Non-pigmented ciliary epithelial cell (primary cell): ENCODE measurements at places on chromosomes 5 and 9.

- DNase-seq: peak; percentile 11
Observed at GRCh38 chr9:101028346-101029314, at the start of gene PLPPR1. PLPPR1 (plus strand) TSS chr9:101028727.

GRCh38 chr9:115794921-115795475, 358.6 kb upstream of the PAPPA start:
- no peak for DNase-seq

DNA sequence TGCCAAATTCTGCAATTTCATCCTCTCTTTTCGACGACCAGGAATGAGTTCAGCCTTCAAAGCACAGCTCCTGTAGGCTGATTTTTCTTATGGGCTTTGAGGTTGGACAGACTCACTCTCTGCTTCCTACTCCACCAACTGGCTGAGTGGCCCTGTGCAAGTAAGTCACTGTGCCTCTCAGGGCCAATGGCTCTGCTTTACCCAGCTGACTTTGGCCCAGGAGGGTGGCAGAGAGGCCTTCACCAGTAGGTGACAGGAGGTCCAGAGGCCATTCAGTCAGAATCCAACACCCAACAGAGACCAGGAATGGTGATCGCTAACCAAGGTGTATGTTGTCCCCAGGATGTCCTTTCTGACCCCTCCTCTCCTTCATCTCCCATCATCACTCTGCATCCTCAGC, 49.5 kb upstream of the ALDH1B1 start:
- no peak for DNase-seq

- no peak for DNase-seq
Observed at GRCh38 chr5:141343242-141343952, at the start of gene PCDHGA3. PCDHGA3 (plus strand) TSS chr5:141343829; CDS start chr5:141344034, 205 bp downstream.

- no peak for DNase-seq
Observed at GRCh38 chr9:99336005-99336404, 113.9 kb downstream of the SEC61B start.

DNA sequence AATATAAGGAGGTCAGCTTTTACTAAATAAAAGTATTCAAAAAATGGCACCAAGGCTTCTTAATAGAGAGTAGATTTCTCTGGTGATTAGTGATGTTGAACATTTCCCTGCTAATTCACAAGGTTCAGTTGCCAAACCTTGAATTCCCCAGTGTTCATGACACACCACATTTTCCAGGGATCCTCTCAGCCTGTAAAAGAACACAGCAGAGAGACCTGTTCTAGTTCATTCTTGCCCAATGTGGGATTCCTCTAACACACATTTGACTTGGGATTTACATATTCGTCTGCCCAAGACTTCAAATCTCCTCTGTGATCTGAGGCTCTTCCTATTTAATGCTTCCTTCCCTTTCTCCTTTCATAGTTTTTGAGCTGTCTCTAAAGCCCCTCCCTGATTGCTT, 273.2 kb upstream of the CDH9 start:
- no peak for DNase-seq

DNA sequence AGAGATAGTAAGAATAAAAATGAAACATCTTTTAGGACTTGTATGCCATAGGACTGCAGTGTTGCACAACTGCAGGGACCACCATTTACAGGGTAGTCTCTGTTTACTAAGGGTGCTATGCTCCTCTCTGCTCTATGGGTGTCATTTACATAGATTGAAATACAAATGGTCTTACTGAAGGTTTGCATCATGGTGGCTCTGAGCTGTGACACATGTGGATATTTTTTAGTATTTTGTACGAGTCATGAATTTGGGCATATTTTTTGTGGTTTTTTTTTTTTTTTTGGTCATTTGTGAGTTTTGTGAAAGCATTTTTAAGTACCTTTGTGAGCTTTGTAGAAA, 47.4 kb downstream of the CSNK1G3 start:
- no peak for DNase-seq

DNA sequence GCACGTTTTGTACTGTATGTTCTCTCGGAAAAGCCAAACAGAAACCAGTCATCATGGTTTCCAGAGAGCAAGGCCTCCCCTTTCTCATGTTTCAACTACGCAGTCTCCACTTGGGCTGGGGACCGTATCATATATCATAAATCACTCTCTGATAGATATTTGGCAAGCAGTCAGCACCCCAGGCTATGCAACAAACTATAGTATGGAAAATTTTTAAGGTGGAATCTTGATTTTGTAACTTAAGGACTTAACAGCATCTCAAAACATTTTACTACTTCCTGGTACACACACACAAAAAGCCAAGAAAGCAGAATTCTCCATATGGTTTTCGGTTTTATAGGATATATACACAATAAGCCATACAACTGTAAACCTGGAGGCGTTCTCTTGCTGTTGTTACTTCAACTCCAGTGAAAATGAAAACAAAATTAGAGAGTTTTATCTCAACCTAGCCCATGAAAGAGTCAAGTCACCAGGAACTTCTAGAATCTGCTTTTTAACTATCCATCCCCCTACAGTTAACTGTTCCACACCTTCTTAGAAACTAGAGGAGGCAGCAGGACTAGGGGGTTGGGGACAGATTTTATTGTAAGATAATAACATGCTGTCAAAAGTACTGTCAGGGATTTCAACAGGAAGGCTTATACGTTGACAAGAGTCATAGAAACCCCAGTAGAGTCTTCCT, 283.4 kb downstream of the NFIB start:
- no peak for DNase-seq

DNA sequence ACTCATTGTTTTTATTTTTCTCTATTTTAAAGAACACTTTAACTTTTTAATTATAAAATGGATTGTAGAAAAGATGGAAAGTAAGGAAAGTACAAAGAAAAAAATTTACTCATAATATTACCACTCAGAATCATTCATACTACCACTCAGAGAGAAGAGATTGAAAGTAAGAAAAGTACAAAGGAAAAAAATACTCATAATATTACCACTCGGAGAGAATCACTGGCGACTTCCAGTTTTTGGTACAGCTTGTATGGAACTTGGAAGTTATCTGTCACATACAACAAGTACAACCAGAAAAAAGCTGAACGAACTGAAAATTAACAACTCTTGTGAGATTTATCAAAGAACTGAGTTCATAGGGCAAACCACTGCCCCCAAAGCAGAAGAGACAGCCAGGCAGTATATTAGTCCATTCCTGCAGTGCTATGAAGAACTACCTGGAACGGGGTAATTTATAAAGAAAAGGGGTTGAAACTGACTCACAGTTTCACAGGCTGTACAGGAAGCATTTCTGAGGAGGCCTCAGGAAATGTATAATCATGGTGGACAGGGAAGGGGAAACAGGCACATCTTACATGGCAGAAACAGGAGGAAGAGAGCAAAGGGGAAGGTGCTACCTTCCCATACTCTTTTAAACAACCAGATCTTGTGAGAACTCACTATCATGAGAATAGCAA, 183.9 kb downstream of the SMARCA2 start:
- no peak for DNase-seq

- no peak for DNase-seq
Observed at GRCh38 chr9:130938652-130939404, at the start of gene FIBCD1. FIBCD1 (minus strand) TSS chr9:130939247; CDS start chr9:130938607, 640 bp downstream.

DNA sequence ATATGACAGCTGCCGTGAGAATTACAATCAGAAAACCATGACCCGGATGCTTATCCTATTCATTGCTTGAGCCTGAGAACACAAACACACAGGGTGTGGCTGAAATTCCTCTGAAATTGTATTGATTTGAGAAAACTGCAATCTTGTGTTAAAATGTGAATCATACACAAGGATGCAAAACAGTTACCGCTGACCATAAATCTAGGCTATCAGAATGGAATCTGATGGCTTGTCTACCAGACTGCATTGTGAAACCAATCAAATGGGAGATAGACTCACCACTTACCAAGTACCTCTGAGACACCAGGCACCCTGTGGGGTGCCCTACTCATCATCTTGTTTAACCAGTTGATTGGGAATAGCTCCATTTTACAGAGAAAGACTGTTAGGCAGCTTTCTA, 188.7 kb upstream of the MSX2 start:
- DNase-seq: peak; percentile 41

DNA sequence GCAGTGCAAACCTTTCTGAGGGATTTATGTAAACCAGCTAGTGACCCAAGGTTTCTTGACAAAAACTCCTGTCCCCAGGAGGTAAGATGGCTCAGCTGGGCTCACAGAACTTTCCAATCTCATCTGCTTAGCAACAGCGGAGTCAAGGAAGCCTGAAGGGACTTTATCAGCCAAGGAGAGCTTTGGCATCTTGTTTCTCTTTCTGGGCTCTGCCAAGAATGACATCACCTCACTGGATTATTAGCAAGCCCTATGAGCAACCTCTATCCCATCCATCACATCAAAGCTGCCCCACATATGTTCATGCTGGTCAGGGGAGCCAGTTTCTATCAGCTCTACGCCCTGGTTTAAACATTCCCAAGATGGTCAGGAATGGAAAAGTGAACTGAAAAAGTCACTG, 461.3 kb downstream of the ENC1 start:
- peak; percentile 76 for DNase-seq

GRCh38 chr9:24625097-24625496, 79.4 kb upstream of the IZUMO3 start:
- DNase-seq: no peak

- DNase-seq: no peak
Observed at GRCh38 chr9:28135549-28135948, 562.3 kb upstream of the C9orf72 start.

- DNase-seq: no peak
Observed at GRCh38 chr5:105544300-105544699, 1981.7 kb upstream of the NUDT12 start.

DNA sequence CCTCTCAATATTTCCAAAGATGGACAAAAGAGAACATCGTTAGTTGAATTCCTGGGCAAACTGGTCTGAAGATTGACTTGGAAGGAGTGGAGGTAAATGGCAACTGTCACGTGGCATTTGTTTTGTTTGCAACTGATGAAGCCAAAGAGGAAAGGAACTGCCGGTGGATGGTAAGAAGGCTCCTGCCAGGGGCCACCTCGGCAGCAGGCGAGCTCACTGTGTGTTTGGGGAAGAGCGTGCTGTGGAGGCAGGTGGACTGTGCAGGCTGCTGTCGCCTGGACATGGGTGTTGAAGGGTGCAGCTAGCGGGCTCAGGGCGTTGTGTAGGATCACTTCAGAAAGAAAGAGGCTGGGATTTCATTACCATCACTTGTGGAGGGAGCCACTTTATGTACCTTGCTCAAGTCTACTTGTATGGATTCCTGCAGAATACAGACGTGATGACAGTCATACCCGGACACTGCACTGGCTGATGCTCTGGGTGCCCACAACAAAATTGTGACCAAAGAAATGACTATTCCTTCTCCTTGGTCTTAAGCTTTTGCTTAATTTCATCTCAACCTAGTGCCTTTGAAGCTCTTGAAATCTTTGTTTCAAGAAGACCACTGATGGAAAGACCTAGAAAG, 72.7 kb downstream of the MAP1B start:
- no peak for DNase-seq

DNA sequence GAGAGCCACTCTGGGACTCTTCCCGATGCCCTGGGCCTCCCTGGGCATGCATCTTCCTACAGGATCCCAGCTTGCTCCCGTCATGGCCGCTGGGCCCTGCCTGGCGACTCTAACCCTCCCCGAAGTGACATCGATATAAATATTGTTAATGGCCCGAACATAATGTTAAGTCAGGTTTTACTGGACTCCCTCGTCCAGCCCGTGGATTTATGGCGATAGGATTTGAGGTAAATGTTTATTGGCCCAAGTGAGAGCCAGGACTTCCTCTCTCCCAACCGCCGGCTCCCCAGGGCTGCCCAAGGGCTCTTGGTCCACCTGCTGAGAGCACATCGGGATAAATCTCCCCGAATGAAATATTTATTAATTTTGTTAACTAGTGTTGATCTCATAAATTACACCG, 246.3 kb downstream of the PBX3 start:
- DNase-seq: no peak

GRCh38 chr9:13750061-13750460, 470.6 kb upstream of the MPDZ start:
- peak; percentile 97 for DNase-seq

- DNase-seq: no peak
Observed at GRCh38 chr9:127455324-127455992, 4.1 kb downstream of the LRSAM1 start.

- DNase-seq: no peak
Observed at GRCh38 chr5:55853818-55854217, 2.7 kb downstream of the IL31RA start.

DNA sequence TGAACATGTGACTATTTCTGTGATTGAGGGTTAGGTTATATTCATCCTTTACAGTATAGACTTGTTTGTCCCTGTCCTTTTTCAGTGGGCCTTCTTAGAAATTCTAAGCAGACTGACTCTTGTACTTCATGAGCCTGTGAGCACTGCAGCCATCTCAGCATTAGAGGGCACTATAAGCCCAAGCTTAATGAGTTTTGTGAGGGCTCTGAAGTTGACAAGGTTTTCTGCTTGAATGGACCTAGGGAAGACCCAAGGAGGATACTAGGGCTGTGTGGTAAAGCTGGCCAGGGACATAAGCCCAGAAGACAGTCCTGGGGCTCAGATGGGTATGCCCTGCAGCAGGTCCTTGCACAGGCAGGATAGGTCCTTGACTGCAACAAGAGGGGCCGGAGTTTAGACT, 126.5 kb downstream of the MRPS30 start:
- DNase-seq: no peak

GRCh38 chr9:32359452-32359851, 25.0 kb upstream of the ACO1 start:
- no peak for DNase-seq

- DNase-seq: no peak
Observed at GRCh38 chr9:69970001-69970533, 73.6 kb upstream of the MAMDC2 start.

DNA sequence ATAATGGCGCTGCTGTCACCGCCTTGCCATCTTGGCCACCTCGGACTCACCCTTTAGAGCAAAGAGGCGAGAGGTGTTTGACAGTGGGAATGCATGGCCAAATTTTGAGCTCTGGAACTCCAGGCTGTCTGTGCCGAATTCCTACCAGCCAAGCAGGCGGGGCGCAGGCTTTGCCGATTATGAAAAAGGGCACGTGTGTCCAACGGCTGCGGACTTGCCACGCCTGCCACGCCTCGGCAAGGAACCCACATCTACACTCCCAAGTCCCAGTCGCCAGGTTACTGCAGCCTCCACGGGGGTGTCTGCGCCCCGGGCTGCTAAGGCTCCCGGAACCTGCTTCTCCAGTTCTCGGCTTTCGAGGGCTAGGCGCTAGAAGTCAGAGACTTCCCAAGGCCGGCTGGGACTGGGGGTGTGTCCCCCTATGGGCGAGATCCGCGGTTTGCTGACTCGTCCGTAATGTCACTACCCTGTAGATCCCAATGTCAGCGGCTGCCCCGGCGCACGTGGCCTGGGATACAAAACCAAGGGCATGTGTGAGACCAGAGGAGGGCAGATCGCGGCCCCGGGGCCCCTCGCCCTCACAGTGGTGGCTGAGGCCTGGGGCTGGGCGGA, 2.8 kb downstream of the NPR3 start:
- no peak for DNase-seq
